ENCODE measurements at places on chromosomes 4 and X.

DNA sequence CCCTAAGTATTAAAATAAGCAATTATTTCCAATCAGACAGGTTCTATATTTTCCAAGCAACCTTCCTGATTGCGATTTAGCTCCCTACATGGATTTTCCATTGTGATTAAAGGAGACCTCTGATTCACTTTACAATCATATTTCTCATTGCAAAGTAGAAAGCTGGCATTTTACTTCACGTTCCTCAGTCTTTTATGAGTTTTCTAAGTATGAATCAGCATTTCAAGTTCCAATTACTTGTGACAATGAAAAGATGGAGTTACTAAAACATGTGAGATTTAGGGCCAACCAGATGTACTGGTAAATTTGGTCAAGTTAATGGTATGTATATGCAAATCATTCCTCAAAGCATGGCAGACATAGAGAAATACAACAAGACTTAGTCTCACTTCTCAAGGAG is 206.2 kb downstream of the KCNIP4 start:
- no peak for DNase-seq

GRCh38 chr4:150625033-150625432 is 43.1 kb downstream of the MAB21L2 start:
- no peak for DNase-seq

DNA sequence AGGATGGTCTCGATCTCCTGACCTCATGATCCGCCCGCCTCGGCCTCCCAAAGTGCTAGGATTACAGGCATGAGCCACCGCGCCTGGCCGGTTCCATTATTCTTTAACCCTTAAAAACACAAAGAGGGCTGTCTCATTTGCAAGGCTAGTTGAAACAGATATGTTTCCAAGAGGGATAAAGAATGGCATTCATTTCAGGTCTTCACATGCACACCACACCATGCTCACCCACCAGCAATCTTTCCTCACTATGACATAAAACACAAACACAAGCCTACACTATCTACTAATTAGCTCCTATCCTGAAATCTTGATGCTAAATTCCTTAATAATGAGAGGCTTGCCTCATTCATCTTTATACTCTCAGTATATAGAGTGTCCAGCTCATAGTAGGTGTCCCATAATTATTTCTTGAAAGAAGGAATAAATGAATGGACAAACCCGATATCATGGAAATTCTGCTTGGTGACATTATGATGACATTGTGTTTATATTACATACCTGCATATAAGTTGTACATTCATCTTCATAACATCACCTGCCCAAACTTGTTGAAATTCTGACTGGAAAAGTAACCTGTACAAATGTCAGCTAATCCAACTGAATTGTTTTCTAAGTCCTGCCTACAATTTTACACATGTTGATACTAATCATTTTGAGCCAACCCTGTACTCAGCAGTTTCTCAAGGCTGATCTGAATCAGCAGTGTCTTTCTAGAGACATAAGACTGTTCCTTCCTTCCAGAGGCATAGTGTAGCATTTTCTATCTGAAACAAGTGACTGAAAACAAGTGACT is 408.5 kb downstream of the KLHL13 start:
- DNase-seq, result no peak

DNA sequence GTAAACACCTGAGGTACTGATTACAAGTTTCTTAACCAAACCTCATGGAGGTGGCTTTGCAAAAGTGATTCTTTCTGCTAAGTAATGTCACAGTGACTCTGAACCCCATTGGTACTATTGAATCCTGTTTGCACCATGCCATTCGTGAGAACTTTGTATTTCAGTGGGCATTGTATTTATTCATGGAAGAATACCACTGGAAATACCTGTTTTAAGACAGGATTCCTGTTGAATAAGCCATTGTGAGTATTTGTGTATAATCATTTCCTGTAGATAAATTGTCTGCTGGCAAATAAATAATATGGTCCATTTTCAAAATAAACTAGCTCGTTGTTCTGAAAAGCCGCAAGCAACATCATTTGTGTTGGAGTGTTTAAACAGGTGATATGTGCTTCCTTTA is 136.4 kb upstream of the GUCY1A1 start:
- no peak for DNase-seq

DNA sequence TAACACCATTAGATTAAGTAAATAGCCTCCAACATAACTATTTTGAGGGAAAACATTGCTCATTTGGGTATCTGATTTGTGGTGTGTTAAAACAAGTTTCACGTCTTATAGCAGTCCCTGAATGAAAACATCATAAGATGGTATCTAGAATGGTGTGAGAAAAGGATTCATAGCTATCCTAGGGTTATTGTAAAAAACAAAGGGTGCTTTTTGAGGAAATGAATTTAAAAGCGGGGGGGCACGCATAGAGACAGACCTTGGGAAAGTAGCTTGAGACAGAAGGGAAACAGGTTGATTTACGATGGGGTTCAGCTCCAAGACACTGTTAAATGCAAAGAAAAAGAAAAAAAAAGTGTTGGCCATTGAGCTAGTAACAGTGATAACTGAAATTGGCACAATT is 768 bp upstream of the CXCL10 start:
- no peak for DNase-seq

Data from effector memory CD4-positive, alpha-beta T cell (primary cell).